ENCODE measurements at places on chromosomes 7 and 10.

- no peak for DNase-seq
Measured at GRCh38 chr7:31051598-31052486, at the start of gene ADCYAP1R1. Gene ADCYAP1R1, plus strand, starts transcription at chr7:31052308. Its CDS starts 10,957 bp downstream, at chr7:31063265.

DNA sequence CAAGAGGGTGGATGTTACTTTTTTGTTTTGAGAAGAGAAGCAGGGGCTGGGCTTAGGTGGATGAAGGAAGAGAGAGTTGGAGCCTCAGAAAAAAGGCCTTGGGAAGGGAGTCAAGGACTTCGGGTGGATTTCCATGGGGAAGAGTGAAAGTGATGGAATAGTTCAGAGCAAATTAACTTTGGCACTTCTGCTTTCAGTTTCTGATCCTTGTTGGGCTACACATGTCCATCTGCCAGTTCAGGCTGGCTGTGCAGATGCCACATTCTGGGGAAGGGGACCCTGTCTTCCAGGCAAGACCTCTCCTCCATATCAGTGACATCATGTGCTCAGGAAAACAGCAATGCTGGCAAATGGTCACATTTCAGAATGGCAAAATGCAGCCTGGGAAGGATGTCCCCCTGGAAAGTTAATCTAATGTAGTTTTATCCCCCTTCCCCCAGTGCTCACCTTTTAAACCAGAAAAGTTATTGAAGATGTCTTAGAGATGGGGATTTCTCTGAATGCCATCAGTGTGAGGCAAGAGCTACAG is 86.0 kb downstream of the WDFY4 start:
- DNase-seq: no peak

DNA sequence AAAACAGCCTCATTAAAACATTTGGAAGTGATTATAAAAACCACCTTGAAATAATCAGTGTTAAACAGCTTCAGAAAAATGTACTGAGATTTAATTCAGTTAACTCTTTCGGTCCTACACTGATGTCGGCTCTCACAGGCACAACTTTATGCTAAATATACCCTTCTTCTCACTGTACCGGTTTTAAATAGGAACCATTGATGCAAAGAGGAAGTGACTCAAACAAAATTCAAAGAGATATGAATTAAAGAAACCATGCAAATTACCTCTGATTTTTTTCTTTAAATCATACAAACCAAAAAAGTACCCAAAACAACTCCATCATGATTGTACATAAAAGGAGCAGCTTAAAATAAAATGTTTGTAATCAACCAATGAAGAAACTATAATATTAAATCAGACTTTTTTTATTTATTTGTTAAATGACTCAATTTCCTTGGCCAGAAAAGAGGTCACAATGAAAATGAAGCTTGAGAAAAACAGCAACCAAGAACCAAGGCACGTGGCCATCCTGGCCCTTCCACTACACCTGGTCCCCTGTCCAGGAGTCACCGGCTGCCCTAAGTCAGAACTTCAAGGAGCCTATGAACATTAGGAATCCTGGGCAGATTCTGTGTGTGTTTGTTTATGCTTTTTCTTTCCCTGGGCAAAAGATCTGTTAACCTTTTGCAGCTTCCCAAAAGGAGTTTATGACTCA is 73.0 kb upstream of the CABCOCO1 start:
- DNase-seq: no peak

GRCh38 chr7:158015403-158016179 is 572.0 kb downstream of the PTPRN2 start:
- no peak for DNase-seq

GRCh38 chr7:21137640-21138039 is 290.2 kb upstream of the SP4 start:
- DNase-seq: no peak
